ENCODE measurements at places on chromosomes 1 and 21.

DNA sequence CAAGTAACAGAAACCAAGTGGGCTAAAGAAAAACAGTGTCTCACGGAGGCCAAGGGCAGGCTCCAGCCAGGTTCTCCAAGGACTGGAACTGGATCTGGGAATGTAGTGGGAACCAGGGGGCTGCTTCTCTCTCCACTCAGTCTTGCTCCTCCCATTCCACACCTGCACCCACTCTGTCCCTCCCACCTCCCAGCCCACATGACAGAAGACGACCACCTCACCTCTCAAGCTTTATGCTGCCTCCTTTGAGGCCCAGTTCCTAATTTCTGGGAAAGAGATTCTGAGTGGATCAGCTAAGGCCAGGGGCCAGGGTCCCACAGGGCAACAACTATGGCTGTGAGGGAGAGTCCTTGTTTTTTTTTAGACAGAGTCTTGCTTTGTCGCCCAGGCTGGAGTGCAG lies 18.8 kb upstream of the CEP85 start:
- DNase-seq: no peak

DNA sequence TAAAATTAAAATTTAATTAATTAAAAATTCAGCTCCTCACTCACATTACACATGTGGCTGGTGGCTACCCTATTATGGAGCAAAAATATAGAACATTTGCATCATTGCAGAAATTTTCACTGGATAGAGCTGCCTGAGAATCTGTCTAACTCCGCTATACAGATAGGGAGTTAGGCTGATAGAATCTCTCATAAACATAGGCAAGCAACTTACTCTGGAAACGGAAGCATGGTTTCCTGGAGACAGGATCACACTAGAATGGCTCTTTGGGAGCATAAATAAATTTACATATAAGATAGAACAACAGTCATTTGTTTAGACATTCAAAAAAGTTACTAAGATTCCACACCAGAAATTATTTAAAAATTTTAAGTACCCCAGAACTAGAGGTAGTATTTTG lies 12.2 kb upstream of the LAMC2 start:
- DNase-seq: no peak

- DNase-seq: no peak
Measured at GRCh38 chr1:95247607-95248006, 13.6 kb downstream of the RWDD3 start.

GRCh38 chr1:162062542-162063015 lies 6.9 kb upstream of the NOS1AP start:
- DNase-seq: peak; percentile 39

DNA sequence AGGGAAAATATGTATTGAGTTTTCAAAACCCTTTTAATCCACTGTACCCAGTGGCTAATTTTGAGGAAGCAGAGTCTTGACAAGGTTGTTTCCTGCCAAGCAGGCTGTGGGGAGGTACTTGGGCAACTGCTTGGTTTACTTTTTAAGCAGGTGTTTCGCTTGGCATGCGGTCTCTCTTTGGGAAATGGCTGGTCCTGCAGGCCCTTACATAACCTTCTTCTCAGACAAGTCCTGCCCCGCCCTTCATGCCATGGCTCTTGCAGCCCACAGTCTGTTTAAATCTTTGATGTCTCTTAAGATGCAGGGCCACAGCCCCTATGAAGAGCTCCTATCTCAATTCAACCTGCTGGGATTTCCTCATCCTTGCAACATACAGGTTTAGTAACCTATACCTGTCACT lies 36.0 kb upstream of the ABCD3 start:
- DNase-seq: peak; percentile 27

- DNase-seq: no peak
Measured at GRCh38 chr1:95829556-95829955, 595.5 kb downstream of the RWDD3 start.
